ENCODE measurements at places on chromosomes 12 and 14.

DNA sequence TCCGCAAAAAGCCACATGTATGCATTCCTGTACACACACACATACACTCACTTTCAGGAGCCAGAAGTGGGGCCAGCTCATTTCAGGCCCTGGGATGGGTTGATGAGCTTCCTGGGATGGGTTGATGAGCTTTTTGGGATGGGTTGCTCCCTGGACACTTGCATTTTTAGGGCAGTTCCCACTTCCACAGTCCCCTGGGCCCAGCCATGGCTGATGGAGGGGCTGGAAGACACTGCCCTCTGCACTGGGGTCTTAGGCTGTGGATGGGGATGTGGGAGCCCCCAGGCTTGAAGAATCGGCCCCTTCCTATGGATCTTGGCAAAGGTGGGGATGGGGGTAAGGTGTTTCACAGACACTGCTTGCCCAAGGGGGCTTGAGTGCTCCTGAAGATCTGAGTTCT lies 12.7 kb downstream of the ACVRL1 start:
- DNase-seq, result no peak

DNA sequence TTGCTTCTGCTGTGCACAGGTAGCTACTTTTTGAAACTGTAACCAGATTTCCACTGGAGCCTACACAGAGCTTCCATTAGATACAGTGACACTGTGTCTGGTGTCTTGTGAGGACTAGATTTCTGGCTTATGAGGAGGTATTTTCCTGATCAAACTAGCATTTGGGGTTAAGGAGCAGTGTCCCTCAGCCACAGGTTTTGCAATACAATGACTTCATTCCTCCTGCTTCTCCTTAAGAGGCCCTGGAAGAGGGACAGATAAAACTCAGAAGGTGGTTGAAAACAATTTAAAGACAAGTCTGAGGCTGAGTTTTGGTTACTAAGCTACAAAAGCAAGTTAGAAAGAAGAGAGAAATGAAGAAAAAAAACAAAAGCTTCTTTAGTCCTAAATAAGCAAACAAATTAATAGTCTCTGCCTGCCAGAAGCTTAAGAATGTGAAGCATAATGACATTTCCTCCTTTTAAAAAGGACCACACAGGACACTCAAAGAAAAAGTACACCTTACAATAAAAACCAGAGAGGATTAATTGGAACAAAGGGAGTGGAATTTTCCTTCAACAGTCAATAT lies 53.0 kb downstream of the PKP2 start:
- DNase-seq, result no peak

- no peak for DNase-seq
Observed at GRCh38 chr12:59020073-59020946, 100.0 kb upstream of the LRIG3 start.

DNA sequence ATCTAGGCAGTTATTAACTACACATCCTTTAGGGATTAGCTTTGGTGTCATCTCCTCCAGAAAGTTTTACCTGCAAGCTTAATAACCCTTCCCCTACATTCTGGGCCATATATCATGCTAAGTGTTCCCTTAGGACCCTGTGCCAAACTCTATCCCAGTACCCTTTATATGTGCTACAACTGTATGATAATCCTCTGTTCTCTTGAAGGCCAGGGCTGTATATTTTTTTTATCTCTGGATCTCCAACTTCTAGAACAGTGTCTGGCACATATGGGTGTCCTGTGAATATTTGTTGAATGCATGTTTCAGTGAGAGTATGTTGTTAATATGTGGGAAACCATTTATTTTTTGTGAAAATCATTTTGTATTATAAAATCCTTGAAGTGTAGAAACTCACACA lies 106.7 kb downstream of the PPM1A start:
- no peak for DNase-seq

- DNase-seq, result peak; percentile 42
Observed at GRCh38 chr12:57755454-57756372, 810 bp downstream of the MARCHF9 start.

- no peak for DNase-seq
Observed at GRCh38 chr12:77435446-77436091, 370.2 kb upstream of the E2F7 start.

DNA sequence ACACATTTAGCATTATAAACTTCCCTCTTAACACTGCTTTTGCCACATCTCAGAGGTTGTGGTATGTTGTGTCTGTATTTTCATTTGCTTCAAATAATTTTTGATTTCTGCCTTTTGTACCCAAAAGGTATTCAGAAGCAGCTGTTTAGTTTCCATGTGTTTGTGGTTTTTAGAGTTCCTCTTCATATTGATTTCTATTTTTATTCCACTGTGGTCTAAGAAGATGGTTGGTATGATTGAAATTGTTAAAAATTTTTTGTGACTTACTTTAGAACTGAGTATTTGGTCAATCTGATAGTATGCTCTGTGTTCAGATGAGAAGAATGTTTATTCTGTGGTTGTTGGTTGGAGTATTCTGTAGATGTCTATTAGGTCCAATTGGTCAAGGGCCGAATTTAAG lies 76.4 kb downstream of the IFNG-AS1 start:
- DNase-seq, result no peak

DNA sequence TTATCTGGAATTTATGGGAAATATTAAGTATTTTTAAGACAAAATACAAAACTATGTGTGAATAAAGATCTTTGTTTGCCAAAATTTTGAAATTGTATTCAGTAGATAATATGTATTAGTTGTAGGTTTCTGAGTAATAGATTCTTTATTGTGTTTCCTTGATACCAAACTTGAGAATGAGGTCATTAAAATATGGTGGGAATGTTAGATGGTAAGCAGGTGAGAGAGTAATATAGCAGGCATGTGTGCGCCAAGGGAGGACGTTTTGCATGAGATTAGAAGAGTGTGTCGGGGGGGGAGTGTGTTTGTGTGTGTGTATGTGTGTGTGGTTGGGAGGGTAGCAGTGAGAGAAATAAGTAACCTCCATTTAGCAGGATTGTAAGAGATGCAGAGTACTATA lies 376.5 kb downstream of the NPAS3 start:
- no peak for DNase-seq

DNA sequence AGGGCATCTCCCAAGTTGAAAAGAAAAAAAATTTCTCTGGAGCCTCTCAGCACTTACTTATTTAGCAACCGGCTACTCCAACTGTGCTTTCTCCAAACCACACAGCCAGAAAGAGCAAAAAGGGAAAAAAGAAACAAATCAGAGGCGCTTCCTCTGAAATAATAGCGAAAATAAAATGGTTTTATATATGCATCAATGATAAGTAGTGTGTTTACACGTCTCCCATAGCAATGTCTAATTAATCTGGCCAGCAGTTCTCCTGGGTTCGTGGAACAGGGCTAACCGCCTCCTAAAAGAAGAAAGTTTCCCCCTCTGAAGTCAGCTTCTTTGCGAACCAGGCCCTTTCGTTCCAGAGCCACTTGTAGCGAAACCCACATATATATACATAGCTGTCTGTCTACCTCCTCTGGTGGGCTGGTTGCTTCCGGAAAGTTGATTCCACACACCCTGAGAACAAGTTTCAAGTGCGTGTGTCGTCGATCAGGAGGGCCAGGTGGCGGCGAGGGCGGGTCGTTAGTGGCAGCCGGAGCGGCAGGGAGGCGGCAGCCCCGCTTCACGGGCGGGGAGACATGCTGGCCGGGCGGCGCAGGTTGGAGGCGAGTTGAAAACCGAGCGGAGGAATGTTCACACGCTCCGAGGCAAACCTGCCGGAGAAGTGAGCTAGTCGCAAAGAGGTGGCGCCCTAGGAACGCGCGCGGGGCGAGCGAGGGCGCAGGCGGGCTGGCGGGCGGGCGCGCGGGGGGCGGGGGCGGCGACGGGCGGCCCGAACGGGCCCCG lies 2.7 kb downstream of the PTHLH start:
- peak; percentile 76 for DNase-seq

GRCh38 chr12:41466802-41467201 lies 278.7 kb downstream of the PDZRN4 start:
- no peak for DNase-seq

DNA sequence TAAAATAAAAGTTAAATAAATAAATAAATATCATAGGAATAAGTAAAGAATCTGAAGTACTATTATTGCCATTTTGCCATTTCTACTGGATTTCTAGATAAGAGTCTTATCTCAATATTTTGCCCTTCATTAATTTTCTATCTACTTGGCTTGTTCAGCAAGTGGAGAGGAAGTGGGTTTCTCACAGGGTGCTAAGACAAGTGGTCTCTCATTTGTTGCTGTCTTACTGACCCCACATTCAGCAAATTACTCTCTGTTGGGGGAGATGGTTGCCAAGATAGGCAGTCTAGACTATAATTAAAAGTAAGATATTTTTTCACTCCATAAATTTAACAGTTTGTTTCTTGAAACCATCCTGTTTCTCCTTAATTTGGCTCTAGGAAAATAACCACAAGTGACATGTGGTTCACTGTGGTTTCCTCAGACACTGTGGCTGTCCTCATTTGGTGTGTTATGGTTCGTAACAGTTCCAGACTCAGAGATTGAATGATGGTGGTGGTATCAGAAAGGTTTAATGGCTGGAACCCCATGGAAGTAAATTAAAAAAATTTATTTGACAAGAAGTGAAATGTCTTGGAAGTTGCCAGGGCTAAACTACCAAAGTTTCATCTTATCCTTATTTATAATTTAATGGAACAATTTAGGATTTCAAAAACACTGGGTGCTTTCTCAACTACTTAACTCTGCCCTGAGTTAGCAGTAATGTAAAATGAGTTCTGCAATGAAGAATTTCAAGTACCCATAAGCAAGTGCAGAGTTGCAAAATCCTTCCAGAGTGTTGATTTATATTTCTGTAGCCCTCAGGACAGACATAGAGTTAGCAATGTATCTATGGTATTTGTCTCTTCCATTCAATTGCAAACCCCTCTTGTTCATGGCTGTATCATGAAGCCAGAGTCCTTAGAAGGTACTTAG lies 214.8 kb downstream of the MSRB3 start:
- no peak for DNase-seq

GRCh38 chr14:93714605-93715004 lies 73.7 kb downstream of the PRIMA1 start:
- no peak for DNase-seq

- DNase-seq, result no peak
Observed at GRCh38 chr12:41981758-41982157, 162.9 kb downstream of the GXYLT1 start.

DNA sequence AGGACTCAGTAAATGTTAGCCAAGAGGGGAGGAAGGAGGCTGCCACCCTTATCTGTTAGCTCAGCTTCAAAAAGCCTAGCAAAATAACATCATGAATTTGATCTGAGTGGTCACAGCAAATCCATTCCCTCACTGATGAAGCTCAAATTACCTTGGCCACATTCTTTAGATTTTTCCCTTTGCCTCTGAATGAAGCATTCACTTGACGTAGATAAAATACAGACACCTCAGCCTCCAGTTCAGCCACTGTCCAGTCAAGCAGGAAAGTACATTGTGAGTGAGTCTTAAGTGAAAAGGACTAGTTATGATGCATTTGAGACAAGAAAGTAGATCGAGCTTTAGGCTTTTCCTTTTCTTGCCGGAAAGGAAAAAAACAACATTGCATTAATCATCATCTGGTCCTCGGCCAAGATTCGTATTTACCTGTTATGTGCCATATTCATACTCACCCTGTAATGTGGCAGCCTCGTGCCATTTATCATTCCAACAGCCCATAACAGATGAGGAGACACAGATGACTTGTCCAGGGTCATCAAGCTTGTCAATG lies 146.5 kb downstream of the ETV6 start:
- DNase-seq, result no peak

- DNase-seq, result no peak
Observed at GRCh38 chr12:106581543-106582248, 1.1 kb upstream of the RFX4 start.

- no peak for DNase-seq
Observed at GRCh38 chr12:34350092-34351041, 328.1 kb downstream of the ALG10 start.

- no peak for DNase-seq
Observed at GRCh38 chr12:5913387-5913786, 31.7 kb downstream of the ANO2 start.

DNA sequence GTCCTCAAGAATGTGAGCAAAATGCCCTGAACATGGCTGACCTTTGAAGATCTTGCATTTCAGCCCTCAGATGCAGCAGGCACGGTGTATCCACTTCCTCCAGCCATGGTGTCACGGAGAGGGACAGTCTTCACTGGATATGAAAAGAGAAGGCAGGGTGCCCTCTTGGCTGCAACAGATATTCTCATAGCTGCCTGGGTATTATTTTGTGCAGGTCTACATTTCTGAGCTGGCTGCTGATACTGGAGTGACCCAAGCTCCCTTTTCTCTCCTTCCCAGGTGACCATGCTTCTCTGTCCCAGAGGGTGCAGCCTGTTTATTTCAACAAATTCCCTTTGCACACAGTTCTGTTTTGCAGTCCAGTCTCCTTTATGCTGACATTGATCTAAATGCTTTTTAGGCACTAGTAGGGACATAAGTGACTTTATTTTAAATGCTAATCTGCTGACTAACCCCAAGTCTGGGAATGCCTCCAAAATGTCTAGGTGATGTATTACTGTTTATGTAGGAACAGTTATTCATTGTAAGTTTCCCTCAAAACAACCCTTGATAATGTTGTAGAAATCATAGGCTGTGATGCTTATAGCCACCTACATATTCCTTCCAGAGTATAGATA lies 17.4 kb upstream of the PYGL start:
- DNase-seq, result no peak

GRCh38 chr12:43331935-43332334 lies 220.1 kb downstream of the ADAMTS20 start:
- no peak for DNase-seq

DNA sequence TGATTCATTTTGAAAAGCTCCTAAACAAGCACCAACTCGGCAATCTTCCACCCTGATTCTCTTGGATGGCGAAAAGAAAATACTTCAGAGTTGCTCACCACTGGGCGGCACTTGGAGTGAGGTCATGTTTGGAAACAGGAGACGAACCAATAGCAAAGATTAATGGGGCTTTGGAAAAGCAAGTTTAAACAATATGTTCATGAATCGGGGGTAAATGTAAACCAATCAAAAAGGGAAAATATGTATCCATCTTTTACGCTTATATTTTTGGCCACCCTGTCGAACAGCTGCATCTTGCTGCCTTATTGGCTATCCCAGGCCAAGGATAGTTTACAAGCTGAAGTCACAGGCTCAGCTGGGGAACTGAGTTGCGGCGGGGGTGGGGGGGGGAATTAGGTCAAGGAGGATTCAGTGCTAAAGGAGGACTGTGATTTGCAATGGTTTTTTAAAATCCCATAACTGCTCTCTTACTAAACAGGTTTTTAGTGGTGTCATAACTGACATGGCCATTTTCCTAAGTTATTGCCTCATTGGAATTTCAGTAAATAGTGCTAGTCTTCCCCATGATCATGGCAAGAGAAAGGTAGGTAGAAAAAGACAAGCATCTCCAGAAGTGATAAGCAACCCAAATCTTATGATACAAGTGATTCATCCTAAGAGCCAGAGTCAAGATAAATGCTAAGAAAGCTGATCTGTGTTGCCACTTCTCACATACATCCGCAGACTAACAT lies 210.6 kb downstream of the PHLDA1 start:
- DNase-seq, result no peak

GRCh38 chr12:579420-580110 lies 83.7 kb downstream of the NINJ2 start:
- no peak for DNase-seq

- no peak for DNase-seq
Observed at GRCh38 chr12:113292547-113292946, 42.4 kb downstream of the SLC8B1 start.

GRCh38 chr12:108097160-108097911 lies 31.8 kb upstream of the WSCD2 start:
- DNase-seq, result no peak
